Eye (tissue), 1 donor: ENCODE measurements at places on chromosomes 2 and 18.

- DNase-seq: no peak
Observed at GRCh38 chr2:41774011-41774605, 273.7 kb upstream of the PKDCC start.

- DNase-seq: no peak
Observed at GRCh38 chr18:58373481-58373880, 255.4 kb downstream of the ALPK2 start.

- no peak for DNase-seq
Observed at GRCh38 chr2:72153924-72154323, 6.3 kb upstream of the CYP26B1 start.

GRCh38 chr18:43525169-43525568, 247.9 kb upstream of the SYT4 start:
- no peak for DNase-seq

DNA sequence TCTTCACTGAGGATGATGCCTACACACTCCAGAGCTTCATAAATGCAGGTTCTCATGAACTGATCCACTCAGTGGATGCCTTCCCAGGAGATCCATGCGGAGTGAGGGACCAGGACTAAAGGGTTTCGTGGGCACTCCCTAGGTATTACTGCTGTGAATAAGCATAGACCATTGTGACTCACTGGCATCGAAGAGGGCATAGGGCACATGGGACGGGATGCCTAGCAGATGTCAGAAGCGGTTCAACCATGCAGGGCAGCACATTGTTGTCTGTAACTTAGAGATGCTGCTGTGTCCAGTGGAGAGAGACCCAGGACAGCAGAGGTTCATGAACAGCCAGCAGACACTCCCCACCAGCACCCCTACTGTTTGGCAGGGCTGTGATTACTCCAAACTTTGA, 17.2 kb downstream of the GKN2 start:
- DNase-seq: no peak

- DNase-seq: no peak
Observed at GRCh38 chr2:230256733-230257332, 31.3 kb downstream of the SP140 start.

- DNase-seq: peak; percentile 32
Observed at GRCh38 chr2:6750411-6751158, 115.1 kb downstream of the CMPK2 start.

- DNase-seq: no peak
Observed at GRCh38 chr18:12857991-12858544, 26.0 kb downstream of the PTPN2 start.

GRCh38 chr18:73232933-73233332, 365.1 kb upstream of the NETO1 start:
- DNase-seq: no peak

- DNase-seq: no peak
Observed at GRCh38 chr2:213105212-213105611, 46.2 kb downstream of the IKZF2 start.

GRCh38 chr2:46874236-46874929, 41.2 kb downstream of the MCFD2 start:
- DNase-seq: no peak

- DNase-seq: no peak
Observed at GRCh38 chr2:46471019-46471583, 8.3 kb upstream of the TMEM247 start.

GRCh38 chr2:1632510-1632909, 111.8 kb downstream of the PXDN start:
- no peak for DNase-seq

- DNase-seq: no peak
Observed at GRCh38 chr18:36735130-36735529, 93.7 kb downstream of the TPGS2 start.

- peak; percentile 38 for DNase-seq
Observed at GRCh38 chr2:127398239-127398590, 10.4 kb upstream of the MAP3K2 start.

GRCh38 chr2:60533101-60534051, 20.1 kb downstream of the BCL11A start:
- DNase-seq: peak; percentile 78

DNA sequence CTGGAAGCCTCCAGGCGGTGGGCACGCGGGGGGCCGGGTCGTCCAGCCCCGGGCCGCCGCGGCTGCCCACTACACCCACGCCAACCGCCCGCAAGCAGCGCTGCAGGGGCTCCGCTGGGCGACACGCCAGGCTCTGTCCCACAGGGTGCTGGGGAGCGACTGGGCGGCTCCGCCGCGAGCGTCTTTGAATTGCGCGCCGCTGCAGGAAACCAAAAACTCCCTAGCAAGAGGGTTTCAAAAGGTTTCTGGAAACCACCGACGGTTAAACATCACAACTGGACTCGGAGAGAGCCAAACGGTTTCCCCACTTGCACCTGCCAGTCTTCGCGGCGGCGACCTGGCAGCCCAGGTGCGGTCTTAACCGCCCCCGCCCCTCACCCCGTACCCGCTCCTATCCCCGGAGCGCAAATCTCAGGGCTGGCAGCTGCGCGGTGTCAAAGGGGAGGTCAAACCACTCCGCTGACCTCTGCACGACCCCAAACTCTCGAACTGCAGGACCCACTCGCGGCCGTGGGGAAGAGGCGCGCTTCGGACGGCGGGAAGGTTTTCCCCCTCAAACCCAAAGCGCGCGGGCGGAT, 1.0 kb downstream of the CXCR4 start:
- DNase-seq: peak; percentile 63

GRCh38 chr2:196372811-196373664, 201.7 kb upstream of the STK17B start:
- no peak for DNase-seq

DNA sequence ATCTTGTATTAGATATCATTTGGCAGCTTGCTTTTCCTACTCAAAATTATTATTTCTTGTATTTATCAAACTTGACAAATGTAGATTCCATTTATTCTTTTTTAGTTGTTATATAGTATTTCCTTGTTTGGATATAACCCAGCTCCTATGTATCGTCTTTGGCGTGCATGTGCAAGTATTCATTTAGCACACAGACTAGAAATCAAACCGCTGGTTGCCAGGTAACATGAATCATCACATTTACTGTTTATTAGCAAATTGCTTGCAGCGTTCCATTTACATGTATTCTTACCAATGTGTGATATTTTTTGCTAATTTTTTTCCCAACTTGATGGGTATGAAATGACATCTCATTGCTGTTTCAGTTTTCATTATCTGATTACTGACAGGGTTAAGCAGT, 2089.7 kb upstream of the CELF4 start:
- no peak for DNase-seq

- DNase-seq: no peak
Observed at GRCh38 chr18:79512461-79513380, 117.0 kb downstream of the NFATC1 start.

GRCh38 chr2:144374163-144374661, 145.7 kb downstream of the ZEB2 start:
- DNase-seq: no peak

DNA sequence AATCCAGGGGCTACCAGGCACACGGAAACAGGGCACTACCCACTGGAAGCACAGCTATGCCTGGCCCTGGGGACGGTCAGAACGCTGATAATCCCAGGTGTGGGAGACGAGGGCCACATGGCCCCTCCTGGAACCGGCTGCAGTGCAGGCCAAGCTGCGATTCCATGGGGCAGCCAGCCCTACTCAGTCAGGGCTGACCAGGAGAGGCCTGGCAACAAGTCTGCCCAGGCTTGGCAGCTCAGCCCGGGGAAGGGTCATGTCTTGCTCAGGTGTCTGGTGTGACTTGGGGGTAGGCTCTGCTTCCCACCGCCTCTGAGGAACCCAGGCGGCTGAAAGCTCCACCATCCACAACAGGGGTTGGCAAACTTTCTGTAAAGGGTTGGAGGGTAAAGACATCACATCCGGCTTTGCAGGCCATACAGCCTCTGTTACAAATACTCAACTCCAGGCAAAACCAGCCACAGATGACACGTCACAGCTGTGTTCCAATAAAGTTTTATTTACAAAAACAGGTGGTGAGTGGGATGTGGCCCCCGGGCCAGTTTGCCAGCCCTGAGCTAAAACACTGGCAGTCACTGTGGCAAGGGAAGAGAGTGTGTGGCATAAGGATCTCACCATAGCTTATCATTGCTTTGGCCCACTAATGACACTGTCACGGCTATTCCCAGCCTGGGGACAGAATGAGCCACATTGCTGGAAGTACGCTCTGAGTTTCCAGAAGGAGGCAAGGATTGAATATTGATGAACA, 85.2 kb downstream of the NDUFA10 start:
- DNase-seq: no peak

DNA sequence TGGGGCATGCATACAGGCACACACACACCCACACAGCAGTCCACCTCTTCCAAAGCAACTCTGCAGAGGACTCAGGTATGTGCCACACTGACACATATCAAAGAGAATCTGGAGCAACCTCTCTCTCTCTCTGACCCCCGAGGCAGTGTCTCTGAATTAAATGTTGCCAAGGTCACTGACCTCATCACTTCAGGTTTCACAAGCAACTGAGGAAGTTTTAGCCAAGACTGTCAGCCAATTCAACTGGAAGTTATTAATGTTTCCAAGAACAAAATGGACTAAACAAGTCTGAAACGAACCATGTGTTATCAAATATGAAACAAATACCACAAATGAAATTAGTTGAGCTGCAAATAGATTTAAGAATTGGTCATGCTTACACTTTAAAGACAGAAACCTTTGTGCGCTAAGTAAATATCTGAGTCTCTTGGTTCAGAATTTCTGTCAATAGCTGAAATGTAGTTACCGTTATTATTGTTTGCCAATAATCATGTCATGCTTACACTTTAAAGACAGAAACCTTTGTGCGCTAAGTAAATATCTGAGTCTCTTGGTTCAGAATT, 86.1 kb downstream of the SLC25A12 start:
- DNase-seq: peak; percentile 36

DNA sequence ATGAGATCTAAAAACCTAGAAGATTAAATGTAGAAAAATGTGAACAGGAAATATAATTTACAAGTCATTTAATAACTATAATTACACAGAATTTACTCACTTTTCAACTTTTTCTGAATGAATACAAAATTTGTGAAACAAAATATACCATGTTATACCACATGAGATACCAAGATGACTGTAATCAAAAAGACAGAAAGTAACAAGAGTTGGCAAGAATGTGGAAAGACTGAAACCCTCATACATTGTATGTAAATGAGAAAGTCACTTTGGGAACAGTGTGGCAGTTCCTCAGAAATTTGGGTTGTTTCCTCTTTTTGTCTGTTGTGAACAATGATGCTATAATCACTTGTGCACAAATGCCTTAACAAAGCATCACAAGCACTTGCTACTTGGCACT, 145.4 kb upstream of the ZNF804A start:
- no peak for DNase-seq

GRCh38 chr2:41489638-41490037, 558.2 kb upstream of the PKDCC start:
- no peak for DNase-seq

GRCh38 chr2:240986787-240987411, 11.5 kb upstream of the SNED1 start:
- DNase-seq: peak; percentile 62
